PC-3 (cell line): ENCODE measurements at places on chromosomes 4 and X. TPM values are rescaled to one million over a fixed set of nuclear protein-coding genes. Genes with fewer than 3 reads are reported as not detected.

- DNase-seq, result peak; percentile 45
- H3K36me3 ChIP-seq, result 0 out of 2 replicates have a peak, but pooled peaks cover 4% of the 10 kb centered on the region
- no peaks in the 10 kb centered on the region for H3K27me3 ChIP-seq
- H3K27ac ChIP-seq, result peak overlapping the region; percentile 85
- H3K4me3 ChIP-seq, result peak overlapping the region; percentile 46
These were observed 10.5 kb downstream of the KLF3 start for GRCh38 chr4:38674258-38675144.

GRCh38 chrX:108123591-108124366, 32.2 kb downstream of the ATG4A start:
- peaks cover 5% of the 10 kb centered on the region; the same call in 1 of the 2 replicates for H3K36me3 ChIP-seq
- no peak overlapping the region for H3K4me3 ChIP-seq
- no peak overlapping the region for H3K27ac ChIP-seq
- H3K4me1 ChIP-seq, result no peaks in the 10 kb centered on the region
- no peak for DNase-seq
- no peaks in the 10 kb centered on the region for H3K27me3 ChIP-seq

GRCh38 chrX:29728639-29729038, 486.7 kb upstream of the MAGEB2 start:
- no peak overlapping the region for H3K27ac ChIP-seq
- H3K4me1 ChIP-seq, result no peaks in the 10 kb centered on the region
- no peak overlapping the region for H3K4me3 ChIP-seq
- no peaks in the 10 kb centered on the region for H3K27me3 ChIP-seq
- no peaks in the 10 kb centered on the region for H3K36me3 ChIP-seq
- DNase-seq, result no peak

- no peaks in the 10 kb centered on the region for H3K36me3 ChIP-seq
- H3K4me3 ChIP-seq, result no peak overlapping the region
- peak; percentile 40 for DNase-seq
- no peaks in the 10 kb centered on the region for H3K27me3 ChIP-seq
These were observed 155.8 kb downstream of the RPA4 start for GRCh38 chrX:97039363-97040029.

DNA sequence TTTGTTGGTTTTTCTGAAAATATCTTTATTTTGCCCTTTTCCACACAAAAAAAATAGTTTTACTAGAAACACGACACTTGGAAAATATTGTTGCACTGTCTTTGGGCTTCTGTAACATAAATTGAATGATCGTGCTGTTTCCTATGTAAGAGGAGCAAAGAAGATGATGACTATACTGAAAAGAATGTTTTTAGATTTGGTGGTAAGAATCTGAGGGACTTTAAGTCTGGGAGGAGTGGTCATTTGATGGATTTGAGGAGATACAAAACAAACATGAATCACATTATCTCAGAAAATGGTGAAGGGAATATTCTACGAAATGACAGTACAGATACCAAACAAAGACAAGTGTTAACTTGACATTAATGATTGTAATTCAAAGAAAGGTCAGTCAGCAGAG, 328.8 kb downstream of the ADAM29 start:
- no peak overlapping the region for H3K4me3 ChIP-seq
- H3K27ac ChIP-seq, result no peak overlapping the region
- H3K4me1 ChIP-seq, result no peaks in the 10 kb centered on the region
- no peaks in the 10 kb centered on the region for H3K36me3 ChIP-seq
- DNase-seq, result peak; percentile 13

DNA sequence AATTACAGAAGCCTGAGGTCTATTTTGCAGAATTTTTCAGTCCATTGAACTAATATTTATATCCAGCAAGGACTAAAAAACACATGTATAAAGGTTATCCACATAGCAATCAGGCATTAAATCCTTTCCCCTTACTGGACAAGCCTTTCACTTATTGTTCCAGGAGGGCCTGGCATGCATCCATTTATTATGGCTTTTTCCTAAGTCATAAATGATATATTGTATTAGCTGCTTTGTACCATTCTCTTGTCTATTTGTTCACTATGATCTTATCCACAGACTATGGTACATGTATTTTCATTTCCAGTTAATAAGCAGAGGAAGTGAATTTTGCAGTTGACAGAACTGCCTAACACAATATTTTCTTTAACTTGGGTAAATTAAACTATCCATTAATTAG, 105.4 kb upstream of the ANK2 start:
- H3K4me3 ChIP-seq, result no peak overlapping the region
- DNase-seq, result no peak
- H3K27ac ChIP-seq, result no peak overlapping the region

DNA sequence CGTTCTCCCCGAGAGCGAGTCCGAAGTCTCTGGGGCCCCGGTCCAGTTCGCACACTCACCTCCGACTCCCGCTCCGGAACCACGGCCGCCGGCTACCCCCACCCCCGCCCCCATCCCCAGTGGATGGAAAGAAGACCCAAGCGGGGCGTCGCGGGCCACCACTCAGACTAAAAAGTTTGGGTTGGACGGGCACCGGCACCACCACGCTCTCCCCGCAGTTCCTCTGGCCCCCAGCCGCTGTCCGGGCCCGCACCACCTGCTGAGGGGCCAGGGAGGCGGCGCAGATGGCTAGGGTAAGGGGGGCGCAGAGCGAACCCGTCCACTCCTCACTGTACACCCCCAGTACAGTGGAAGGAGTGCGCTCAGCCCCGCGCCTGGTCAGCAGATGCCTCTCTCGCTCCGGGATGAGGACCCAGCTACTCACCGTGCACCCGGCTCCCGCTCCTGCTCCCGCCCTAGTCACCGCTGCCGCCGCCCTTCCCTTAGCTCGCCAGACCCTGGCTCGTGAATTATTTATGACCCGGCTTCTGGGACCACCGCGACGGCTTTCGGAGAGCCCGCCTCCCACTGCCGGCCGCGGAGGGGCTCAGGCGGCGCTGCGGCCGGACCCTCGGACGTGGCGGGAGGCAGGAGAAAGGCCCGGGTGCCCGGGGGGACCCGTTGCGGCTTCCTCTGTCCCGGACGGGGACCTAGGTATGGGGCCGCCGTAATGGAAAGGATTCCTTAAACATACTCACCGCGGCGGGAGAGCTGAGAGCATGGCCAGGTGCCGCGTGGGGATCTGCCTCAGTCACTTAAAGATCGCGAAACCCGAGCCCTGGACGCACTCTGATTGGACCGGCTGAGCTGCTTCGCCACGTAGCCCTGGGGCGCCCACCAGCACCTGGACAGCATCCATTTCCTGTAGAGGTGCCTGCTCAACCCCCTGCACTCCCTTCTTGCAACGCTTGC, at the start of gene PROM1:
Gene PROM1 (minus strand): TSS at position 783 of the 951 bp plus-strand sequence. CDS start 8,117 bp downstream, outside the sequence.
- DNase-seq, result no peak
- H3K27ac ChIP-seq, result no peak within 1 kb of the TSS
- H3K36me3 ChIP-seq, result no peaks in the 10 kb centered on the region
- H3K4me3 ChIP-seq, result no peak within 1 kb of the TSS
- H3K27me3 ChIP-seq, result peaks cover 56% of the 10 kb centered on the region
- no peaks in the 10 kb centered on the region for H3K4me1 ChIP-seq

DNA sequence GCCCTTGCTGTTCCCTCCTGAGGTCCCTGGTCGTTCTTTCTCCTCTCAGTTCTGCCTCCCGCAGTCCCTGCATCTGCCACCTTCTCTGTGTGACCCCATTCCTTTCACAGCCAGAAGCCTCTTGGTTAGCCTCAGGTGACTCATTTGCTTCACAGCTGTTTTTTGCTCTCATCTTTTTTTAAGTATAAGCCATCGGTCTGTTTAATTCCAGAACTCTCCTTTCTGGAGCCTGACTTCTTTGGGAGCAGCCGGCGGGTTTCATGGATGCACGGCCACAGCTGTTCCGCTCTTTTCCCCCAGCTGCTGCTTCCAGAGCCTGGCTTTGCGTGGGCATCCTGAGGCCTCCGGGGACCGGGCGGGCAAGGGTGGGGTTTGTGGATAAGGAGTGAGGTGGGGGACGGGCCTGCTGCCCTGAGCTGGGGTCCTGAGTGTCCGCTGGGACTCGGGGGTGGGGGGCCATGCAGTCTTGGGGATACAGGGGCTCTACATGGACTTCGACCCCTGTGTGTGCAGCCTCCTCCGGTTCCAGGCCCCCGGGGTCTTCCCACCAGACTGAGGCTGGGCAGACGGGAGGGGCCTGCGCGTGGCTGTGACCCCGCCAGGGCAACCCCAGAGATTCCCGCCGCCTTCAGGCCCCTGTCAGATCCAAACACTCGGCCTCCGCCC, 46.7 kb downstream of the PCGF3 start:
- H3K4me3 ChIP-seq, result no peak overlapping the region
- DNase-seq, result no peak
- no peaks in the 10 kb centered on the region for H3K27me3 ChIP-seq
- peaks cover 6% of the 10 kb centered on the region; the same call in 1 of the 2 replicates for H3K36me3 ChIP-seq
- H3K4me1 ChIP-seq, result no peaks in the 10 kb centered on the region

GRCh38 chrX:35826503-35826902, 28.4 kb downstream of the MAGEB16 start:
- no peaks in the 10 kb centered on the region for H3K36me3 ChIP-seq
- no peaks in the 10 kb centered on the region for H3K27me3 ChIP-seq
- H3K27ac ChIP-seq, result 0 out of 2 replicates have a peak overlapping the region, but pooled peaks have one; percentile 9
- DNase-seq, result peak; percentile 60
- H3K4me3 ChIP-seq, result no peak overlapping the region

GRCh38 chr4:95421869-95422268, 126.9 kb downstream of the UNC5C start:
- no peak overlapping the region for H3K4me3 ChIP-seq
- no peaks in the 10 kb centered on the region for H3K27me3 ChIP-seq
- H3K4me1 ChIP-seq, result peaks cover 8% of the 10 kb centered on the region

GRCh38 chr4:82753238-82753637, 45.4 kb downstream of the SCD5 start:
- no peak overlapping the region for H3K27ac ChIP-seq
- no peaks in the 10 kb centered on the region for H3K27me3 ChIP-seq
- no peaks in the 10 kb centered on the region for H3K36me3 ChIP-seq
- no peak for DNase-seq
- H3K4me1 ChIP-seq, result no peaks in the 10 kb centered on the region

- no peaks in the 10 kb centered on the region for H3K27me3 ChIP-seq
- H3K27ac ChIP-seq, result no peak overlapping the region
- H3K4me3 ChIP-seq, result no peak overlapping the region
- peaks cover 24% of the 10 kb centered on the region for H3K4me1 ChIP-seq
- no peaks in the 10 kb centered on the region for H3K36me3 ChIP-seq
- DNase-seq, result no peak
These were observed 9.7 kb upstream of the ING2 start for GRCh38 chr4:183495184-183495583.

DNA sequence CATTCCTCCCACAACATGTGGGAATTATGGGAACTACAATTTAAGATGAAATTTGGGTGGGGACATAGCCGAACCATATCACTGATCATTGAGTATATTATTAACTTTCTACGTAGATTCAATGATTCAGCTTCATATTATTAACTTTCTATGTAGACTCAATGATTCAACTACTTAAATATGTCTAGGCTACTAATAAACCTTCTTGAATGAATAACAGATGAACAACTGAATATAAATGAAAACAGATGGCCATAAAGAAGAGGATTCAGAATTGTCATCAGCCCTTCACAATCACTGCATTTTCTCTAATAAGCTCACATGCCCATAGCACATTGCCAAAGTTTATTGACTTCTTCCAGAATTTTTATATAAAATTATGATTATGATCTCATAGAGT, 57.0 kb downstream of the CEP44 start:
- H3K4me3 ChIP-seq, result no peak overlapping the region
- H3K27ac ChIP-seq, result peak overlapping the region; percentile 66
- H3K27me3 ChIP-seq, result no peaks in the 10 kb centered on the region
- peak; percentile 49 for DNase-seq
- H3K36me3 ChIP-seq, result no peaks in the 10 kb centered on the region
- H3K4me1 ChIP-seq, result peaks cover 12% of the 10 kb centered on the region

GRCh38 chr4:61727286-61727685, 527.2 kb downstream of the ADGRL3 start:
- no peaks in the 10 kb centered on the region for H3K36me3 ChIP-seq
- H3K4me3 ChIP-seq, result no peak overlapping the region
- H3K4me1 ChIP-seq, result no peaks in the 10 kb centered on the region
- no peaks in the 10 kb centered on the region for H3K27me3 ChIP-seq
- no peak overlapping the region for H3K27ac ChIP-seq
- no peak for DNase-seq

GRCh38 chr4:151691639-151692442, 69.0 kb downstream of the GATB start:
- no peak for DNase-seq
- peaks cover 25% of the 10 kb centered on the region for H3K4me1 ChIP-seq
- no peak overlapping the region for H3K27ac ChIP-seq
- no peaks in the 10 kb centered on the region for H3K36me3 ChIP-seq

DNA sequence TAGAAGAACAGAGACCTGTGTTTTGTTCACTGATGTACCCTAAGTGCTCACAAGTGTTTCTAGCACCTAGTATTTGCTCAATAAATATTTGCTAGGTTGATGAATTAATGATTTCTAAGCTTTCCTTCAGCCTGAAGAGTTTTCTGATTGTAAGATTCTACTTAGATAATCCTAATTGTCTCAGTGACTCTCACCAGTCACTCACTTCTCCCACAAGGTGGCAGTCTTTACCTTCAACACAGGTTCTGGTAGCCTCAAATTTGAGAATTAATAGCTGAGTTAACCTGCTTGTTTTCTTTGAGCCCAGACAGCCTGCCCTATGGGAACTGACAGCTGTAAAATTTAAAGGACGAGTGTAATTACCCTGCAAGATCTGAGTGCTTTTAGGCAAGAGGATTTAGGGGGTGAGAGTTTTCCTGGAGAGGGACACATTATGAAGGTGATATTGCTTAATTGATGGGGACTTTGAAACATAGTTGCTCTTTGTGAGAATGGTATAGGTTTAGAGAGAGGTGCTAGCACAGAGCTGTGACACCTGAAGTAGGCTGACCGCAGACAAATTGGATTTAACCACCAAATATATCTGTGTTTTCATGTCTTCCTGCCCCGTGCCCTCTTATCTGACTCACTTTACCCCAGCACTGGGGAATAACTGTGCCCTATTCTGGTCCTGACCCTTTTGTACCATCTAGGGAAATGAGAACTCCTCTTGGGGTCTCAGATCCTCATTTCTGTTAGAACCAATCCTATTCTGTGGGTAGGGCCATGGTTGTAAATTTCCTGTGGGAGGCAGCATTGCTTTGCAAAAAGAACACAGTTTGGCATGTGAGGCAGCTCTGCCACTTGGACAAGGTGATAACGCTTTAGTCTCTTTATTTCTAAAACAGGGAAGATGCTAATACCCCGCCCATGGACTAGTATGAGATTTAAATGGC, 27.7 kb downstream of the CD38 start:
- no peaks in the 10 kb centered on the region for H3K27me3 ChIP-seq
- peak overlapping the region; percentile 53; the same call in 1 of the 2 replicates for H3K4me3 ChIP-seq
- 0 out of 2 replicates have a peak, but pooled peaks cover 4% of the 10 kb centered on the region for H3K4me1 ChIP-seq

The MSANTD1 gene
- 0.77 and 1.3 TPM in 2 replicates for total RNA-seq

The GTPBP6 gene
- total RNA-seq, result 38.8 and 49.0 TPM in 2 replicates

The BTC gene
- total RNA-seq, result 7.5 and 12.8 TPM in 2 replicates

The SRPX gene
- 5.0 and 5.4 TPM in 2 replicates for total RNA-seq

The USP26 gene
- total RNA-seq, result not detected in 2 replicates

The CNOT6L gene
- total RNA-seq, result 2.6 and 5.4 TPM in 2 replicates
